ENCODE measurements at places on chromosomes 3 and 15. TPM values are rescaled to one million over a fixed set of nuclear protein-coding genes. Genes with fewer than 3 reads are reported as not detected.

GRCh38 chr3:34258271-34258998 is 460.0 kb downstream of the PDCD6IP start:
- no peak for DNase-seq

DNA sequence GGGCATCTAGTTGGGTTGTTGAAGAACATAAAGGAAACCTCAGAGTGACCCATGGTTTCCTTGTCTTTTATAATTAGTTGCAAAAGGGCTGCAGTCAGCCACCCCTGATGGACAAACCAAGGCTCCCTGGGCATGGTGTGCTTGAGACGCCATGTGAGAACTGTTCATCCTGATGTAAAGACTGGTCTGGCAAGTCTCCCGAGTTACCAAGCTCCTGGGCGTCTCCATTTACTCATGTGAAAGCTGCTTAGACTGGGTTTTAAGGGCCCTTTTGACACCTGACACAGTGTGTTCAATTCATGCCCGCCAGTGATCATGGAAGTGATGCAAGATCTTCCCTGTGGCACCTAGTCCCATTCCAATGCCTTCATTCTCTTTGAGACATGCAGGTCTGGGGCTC is 49.4 kb downstream of the GRK7 start:
- no peak for DNase-seq

GRCh38 chr15:47194718-47195117 is 522.6 kb upstream of the SEMA6D start:
- DNase-seq, result peak; percentile 54

DNA sequence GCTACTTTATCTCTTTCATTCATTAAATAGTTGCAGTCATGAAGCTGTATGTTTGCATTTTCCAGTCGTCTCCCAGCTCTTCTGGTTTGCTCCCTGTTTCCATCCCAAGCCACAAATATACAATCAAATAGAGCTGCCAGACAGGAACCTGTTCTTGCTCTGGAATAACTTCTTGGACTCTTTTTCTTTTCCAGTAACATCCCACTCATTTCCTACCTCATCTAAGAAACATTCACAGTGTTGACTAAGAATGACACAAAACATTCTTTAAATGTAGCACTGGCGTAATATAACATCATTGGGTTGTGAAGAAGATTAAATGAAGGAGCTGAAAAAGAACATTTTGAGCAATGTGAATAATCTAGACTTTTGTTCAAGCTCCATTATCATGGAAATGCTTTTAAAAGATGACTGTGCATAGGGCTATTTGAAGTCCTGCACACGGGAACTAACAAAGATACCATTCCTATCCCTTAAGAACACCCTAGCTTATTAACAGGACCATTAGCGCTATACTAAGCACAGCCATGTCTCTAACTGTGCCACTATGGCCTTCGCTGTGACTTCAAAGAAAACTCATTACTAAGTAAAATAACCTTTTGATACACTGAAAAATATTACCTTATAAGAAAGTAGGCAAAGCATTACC is 574.0 kb downstream of the NAALADL2 start:
- no peak for DNase-seq

The HIGD2B gene
- not detected for total RNA-seq

The ACTC1 gene
- not detected for total RNA-seq

- peak; percentile 13 for DNase-seq
These were observed 58.1 kb upstream of the FOXP1 start for GRCh38 chr3:71641674-71642073.

DNA sequence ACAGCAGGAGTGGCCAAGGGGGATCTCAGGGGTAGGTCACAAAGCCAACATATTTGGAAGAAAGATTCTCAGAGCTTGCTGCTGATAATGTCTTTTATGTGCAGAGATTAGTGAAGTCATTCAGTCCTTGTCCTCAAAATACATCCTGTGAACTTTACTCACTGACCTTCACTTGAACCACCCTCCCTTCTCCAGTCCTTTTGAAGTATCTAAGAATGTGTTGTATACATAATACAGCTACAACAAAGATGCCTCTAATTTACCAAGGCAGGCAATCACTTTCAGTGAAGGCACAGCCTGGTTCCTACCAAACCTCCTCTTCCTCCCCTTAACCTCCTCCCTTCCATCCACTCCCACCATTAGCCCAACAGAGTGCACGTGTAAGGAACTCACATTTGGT is 38.3 kb downstream of the ETV5 start:
- no peak for DNase-seq
